SK-N-DZ (cell line): ENCODE measurements at places on chromosomes 5 and 9.
A peak's percentile ranks its signal among the peaks of the same experiment; 100 is the strongest.

DNA sequence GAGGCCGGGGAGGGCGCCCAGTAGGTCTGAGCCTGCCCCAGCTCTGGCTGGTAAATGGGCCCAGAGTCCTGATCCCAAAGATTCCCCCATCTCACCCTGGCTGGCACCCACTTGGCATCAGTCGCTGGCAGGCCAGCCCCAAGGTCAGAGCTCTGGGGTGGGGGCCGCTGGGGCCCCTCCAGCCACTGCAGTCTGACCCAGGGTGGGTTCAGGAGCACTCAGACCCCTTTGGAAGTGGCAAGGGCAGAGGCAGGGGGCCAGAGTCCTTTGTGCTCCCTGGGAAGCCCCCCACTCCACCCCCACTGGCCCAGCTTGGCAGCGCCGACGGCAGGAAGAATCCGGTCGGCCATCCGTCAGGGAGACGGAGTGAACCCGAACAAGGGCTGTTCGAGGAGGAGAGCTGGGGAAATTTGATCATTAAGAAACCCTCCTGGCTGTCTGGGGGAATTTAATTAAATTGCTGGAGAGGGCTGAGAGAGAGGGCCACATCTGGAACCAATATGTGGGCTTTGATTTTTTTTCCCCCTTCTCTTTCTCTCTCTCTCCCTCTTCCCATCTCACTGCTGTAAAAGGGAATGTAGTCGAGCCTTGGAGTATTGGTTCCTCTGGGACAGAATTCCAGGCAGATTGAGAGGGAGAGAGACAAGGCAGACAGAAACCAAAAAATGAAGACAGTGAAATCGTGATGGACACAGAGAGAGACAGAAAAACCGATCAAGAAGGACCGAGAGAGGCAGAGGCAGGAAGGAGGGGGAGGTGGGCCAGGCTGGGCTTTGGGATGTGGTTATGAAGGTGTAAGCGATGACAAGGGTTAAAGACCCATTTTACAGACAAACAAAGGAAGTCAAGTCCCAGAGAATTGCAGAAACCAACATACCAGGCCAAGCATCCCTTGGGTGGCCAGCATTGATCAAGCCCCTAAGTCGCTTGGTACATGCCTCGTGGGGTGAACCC, 8.1 kb upstream of the ASB6 start:
- DNase-seq, result peak; percentile 84

DNA sequence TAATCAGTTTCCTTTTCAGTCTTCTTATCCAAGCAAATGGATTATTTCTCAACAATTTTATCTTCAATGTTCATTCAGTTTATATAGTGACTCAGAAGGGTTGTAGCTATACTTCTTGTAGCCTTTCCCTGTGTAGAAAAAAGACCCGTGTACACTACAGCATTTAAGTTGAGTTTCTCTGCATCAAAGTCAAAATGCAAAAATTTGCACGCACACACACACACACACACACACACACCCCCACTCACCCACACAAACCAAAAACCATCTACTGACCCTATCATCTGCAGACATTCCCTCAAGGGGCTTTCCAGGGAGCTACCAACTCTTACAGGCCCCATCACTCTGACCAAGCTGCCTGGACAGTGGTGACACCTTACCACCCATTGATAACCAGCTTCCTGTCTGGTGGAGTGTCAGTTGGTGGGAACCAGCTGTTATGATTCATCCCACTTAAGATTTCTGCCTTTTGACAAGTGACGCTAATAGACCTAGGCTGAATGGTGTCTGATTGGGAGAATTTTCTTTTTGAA, 12.2 kb upstream of the ELL2 start:
- DNase-seq, result no peak

GRCh38 chr5:117893211-117893610, 1095.1 kb downstream of the DTWD2 start:
- DNase-seq, result no peak

DNA sequence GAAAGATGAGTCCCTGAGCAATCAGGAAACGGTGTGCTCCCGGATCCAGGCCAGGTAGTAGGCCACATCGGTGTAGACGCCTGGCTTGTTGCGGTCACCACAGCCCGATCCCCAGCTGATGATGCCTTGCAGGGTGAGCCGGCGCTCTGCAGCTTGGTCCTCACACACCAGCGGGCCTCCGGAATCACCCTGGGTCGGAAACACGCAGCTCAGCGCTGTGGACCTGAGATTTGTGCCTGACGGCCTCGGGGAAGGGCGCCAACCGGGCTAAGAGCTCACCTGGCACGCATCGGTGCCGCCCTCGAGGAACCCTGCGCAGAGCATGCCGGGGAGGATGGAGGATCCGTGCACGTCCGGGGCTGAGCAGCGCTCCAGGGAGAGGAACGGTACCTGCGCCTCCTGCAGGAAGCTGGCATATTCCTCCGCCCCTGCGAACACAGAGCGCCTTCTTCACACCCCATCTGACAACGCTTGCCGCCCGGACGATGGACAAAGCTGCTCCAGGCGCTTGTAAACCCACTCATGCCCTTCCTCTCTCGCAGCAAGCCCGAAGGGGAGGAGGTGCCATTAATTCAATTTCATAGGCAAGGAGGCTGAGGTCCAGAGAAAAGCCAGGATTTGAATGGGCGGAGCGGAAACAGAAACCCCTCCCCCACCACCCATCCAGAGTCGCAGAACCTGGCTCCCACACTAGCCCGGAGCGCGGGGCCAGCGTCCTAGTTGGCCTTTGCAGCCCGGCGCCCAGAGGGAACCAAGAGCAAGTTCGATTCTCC, 2.0 kb upstream of the PFN3 start:
- peak; percentile 91 for DNase-seq

DNA sequence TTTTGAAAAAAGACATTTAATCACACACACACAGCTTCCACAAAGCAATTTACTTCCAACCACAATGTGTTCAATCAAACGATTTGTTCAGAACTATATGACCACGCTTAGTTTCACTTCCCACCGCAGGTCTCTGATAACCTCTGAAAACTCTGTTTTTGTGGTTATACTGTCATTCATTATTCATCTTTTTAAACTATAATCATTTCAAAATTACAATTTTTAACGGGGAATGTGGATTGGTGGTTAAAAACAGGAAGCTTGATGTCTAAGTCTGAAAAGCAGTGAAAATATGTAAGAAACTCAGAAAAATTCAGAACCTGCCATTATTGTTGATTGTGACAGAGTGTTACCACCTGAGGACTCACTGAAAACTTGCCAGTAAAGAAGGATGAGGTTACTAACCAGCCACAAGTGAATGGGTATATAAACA, 12.7 kb upstream of the TMEM174 start:
- no peak for DNase-seq

- no peak for DNase-seq
Measured at GRCh38 chr9:107932046-107932445, 442.5 kb upstream of the KLF4 start.

DNA sequence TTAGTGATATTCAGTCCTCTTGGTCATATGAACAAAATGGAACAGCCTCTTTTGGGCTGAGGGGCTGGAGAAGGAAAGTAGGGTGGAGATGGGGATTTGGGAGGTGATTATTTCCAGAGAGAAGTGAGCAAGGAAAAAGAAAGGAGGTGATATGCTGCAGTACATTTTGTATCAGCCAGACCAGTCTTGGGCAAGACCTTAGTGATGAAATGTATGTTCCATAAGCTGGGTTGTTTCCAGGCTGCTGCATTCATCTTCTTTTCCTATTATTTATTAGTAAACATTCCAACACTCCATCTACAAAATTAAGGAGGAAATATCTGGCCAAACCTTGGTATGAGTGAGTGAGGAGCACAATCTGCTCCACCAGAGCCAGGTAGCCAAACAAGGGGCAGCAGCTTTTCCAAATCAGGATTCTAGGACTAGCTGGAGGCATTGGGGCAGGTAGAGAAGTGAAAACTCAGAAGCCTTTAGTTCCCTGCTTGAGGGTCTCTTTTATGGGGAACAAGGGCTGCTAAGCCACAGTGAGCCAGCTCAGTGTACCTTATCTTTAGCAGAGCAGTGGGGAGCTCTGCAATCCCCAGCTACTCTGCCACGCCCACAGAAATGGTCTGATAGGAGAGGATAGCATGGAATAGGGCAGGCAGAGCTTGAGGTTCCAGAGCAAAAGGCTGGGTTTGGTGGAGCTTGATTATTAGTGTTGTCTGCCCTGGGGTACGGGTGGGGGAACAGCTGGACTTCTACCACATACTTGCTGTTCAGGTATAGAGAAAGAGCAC, 19.5 kb downstream of the RAD1 start:
- DNase-seq, result no peak

GRCh38 chr5:14190194-14191164, 47.3 kb downstream of the TRIO start:
- DNase-seq, result no peak

- no peak for DNase-seq
Measured at GRCh38 chr5:151094852-151095245, 14.0 kb upstream of the TNIP1 start.

GRCh38 chr9:96067004-96067403, 191.5 kb downstream of the ERCC6L2 start:
- no peak for DNase-seq

GRCh38 chr9:80926611-80927010, 762.7 kb downstream of the TLE1 start:
- DNase-seq, result no peak

GRCh38 chr5:158127536-158127935, 268.6 kb upstream of the CLINT1 start:
- DNase-seq, result no peak

- DNase-seq, result no peak
Measured at GRCh38 chr5:41797662-41798061, 72.6 kb downstream of the OXCT1 start.

DNA sequence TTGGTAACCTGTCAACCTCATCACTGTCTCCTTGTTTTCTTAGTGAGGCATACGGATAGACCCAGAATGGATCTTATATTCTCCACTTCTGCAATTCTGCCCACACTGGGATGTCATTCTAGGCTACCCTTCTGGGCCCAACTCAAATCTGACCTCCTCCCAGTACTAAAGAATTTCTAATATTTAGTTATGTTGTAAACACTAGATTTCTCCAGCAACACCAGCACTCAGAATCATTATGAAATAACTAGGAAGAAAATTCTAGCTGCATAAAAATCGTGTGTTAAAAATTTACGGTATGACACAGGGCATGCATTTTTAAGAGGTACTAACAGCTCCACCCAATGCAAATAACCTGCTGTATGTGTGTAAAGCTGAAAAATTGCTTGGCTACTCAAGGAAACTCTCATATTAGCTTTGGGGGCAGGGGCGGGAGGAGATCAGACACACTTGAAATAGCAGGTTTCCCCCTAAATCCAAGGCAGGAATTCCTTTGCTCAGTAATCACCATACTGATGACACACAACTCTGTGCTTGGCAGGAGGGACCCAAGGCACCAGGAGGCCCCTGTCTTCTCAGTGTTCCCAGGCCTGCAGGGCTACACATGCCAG, 27.3 kb downstream of the MACROH2A1 start:
- no peak for DNase-seq

GRCh38 chr9:111107141-111107540, 68.9 kb upstream of the LPAR1 start:
- DNase-seq, result no peak

DNA sequence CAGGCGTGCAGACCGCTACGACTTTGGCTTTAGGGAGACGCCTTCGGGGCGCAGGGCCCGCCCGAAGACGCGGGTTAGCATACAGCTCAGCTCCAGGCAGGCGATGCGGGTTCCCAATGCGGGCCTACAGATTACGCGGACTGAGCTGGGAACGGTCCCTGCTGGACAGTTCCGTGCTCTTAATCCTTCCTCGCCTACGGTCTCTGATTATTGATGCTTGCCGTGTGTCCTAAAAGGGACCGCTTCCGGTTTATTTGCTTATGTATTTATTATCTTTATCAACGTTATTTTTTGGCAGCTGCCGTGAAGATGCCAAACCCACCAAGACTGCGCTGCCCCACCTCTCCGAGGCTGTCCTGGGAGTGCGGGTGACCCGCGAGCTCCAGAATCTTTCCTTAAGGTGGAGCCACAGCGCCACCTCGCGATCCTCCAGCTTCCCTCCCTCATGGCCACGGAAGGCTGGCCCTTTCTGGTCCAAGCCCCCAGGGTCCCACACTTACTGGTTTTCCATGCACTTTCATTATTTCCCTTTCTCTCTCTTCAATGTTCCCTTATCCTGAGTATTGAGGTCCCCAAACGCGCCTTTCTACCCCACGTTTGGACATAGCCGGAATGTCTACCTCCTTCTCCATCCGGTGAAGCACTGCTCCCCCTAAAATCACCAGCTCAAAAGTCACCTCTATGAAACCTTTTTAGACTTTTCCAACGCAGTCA, 7.0 kb upstream of the EBF1 start:
- DNase-seq, result peak; percentile 79

- DNase-seq, result no peak
Measured at GRCh38 chr5:69129413-69129812, 35.6 kb downstream of the SLC30A5 start.

DNA sequence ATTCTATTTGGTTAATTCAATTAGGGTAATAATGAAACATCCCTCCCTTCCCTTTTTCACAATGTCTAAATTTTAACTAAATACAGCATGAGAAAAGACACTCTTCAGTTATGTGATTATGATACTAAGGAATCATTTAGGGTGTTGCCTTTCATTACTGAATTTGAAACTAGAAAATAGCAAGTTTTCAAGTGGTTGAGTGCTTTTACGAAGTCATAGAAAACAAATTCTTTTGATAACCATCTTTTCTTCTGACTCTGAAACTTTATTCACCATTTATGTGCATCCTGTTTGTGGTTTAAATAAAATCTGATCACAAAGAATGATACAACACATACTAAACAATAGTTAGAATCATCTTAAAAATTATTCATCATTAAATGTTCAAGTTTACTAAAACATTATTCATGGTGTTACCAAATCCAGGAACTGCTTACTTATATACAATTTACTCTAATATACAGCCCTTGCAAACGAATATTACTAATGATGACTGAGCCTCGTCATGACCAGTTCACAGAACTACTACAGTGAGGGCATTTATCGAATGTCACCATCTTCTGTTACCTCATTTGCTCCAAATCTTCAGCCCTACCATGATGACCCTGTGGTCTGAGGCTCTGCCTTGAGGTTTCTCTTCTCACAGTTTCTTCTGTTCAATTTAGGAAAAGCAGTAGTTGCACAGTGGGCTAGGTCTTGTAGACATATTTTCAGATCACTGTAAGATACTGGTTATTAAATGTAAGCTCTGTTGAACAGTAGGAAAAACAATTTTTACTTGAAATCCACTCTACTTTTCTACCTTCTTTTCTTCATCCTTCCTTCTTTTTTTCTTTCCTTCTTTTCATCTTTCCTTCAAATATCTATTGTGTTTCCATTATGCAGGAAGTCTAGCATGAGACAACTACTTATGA, 18.3 kb upstream of the IL9 start:
- no peak for DNase-seq
